ENCODE measurements at places on chromosomes 7 and 10.

- no peak for DNase-seq
Observed at GRCh38 chr7:71220210-71220695, 88.3 kb downstream of the GALNT17 start.

DNA sequence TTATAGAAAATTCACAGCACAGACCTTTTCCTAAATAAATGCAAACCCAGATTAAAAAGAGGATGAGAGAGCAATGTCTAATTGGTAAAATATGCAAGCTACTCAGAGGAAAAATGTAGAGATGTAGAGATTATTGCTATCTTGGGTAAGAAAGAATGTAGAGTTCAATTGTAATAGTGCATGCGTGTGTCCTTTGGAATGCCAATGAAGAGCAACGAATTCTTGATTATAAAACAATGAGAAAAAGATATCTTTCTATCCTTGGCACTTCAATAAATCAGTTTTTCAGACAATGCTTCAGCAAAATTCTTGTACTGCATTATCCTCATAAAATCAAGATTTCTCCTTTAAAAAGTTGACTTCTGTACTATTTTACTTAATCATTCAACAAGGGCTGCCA lies 50.9 kb downstream of the SEMA3D start:
- DNase-seq: no peak

DNA sequence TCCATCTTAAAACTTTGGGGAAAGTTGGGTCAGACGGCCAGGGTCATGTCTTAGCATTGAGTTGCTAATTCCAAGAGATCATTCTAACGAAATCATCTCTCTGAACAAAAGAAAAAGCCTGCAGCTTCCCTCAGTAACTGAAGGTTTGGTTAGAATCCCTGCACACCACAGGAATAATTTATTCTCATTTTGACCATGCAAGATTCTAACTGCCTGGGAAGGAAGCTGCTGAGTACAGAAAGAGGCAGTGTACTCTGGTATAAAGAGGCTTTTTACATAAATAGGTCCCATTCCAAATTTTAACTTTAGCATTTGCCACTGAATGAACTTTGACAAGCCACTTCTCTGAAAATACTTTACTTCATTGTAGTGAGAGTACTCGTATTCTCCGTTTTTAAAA lies 76.9 kb upstream of the RSBN1L start:
- no peak for DNase-seq

DNA sequence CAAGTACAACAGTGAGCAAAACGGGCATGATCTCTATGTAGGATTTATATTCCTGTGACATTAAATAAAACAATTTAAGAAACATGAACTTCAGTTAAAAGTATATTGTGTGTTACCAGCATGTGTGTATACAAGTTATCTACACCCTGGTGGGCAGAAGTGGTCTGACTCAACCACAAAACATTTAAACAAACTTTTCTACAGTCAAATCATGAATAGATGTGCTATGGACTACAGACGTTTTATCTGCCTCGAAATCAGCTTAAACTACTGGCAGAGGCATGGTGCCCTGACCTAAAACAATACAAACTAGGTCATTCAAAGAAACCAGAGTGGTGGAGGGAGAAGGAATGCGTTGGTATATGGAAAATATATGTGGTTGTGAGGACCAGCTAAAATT lies 3.6 kb downstream of the ARL3 start:
- DNase-seq: no peak

- no peak for DNase-seq
Observed at GRCh38 chr7:1318661-1319060, 86.0 kb downstream of the UNCX start.

DNA sequence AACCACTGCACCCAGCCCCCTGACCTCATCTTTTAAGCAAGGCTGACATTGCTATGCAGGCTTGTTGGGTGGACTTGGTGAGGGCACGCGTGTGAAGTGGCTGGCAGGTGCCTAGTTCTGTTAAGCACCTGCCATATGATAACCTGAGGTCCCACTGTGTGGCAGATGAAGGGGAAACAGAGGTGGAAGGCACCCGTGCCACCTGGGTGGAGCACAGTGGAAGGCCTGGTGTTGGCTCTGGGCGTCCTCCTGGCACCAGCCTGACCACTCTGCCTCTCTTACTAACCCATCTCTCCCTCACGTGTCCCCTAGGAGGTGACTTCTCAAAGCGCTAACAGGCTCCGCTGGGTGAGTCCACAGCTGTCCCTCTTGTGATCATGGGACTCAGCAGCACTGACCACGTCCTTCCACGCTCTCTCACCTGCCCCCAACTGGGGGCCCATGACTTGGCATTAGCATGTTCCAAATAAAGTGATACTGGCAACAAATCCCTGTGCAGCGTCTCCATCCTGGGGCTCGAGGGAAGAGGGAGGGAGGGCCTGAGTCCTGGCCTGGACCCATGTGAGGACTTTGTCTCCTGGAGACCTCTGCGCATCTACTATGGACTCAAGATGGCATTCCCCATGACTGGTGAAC lies 4.6 kb upstream of the ZNF862 start:
- no peak for DNase-seq

GRCh38 chr10:118017071-118017740 lies 29.5 kb downstream of the RAB11FIP2 start:
- no peak for DNase-seq

DNA sequence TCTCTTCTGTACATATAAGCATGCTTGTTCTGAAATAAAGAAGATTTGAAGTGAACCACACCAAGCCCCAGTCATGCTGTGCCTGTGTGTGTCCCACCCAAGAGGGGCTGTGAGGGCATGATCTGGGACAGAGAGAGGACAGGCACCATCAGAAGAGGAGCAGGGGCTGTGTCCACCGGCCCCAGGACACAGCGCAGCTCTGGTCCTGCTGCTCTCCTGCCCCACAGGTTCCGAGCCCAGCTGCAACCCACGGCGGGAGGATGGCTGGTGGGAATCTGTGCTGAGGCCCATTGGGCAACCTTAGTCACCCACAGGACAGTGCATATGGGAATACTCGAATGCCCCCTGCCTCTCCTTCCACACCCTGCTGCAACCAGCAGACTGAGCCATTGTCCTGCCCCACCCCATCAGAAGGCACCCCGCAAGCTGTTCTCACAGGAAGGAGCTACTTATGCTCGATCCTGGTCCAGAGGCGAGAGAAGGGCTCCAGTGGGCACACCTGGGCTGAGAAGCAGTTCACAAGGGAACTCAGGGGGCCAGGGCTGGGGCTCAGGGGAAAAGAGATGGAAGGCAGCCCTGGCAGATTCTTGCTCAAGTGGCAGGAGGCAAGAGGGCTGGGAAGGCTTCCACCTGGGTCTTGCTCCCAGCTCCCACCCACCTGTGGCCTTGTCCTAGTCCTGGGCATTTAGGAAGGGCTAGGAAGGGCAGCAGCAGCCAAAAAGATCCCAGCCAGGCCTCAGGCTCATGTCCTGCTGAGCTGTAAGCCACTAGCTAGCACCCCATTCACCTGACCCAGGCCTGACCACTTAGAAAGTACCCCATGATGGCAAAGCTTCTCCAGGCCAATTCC lies 31.9 kb downstream of the LDB3 start:
- no peak for DNase-seq

- DNase-seq: no peak
Observed at GRCh38 chr7:93958216-93958615, 36.7 kb downstream of the GNG11 start.

GRCh38 chr10:128147064-128147463 lies 20.8 kb upstream of the MKI67 start:
- no peak for DNase-seq

DNA sequence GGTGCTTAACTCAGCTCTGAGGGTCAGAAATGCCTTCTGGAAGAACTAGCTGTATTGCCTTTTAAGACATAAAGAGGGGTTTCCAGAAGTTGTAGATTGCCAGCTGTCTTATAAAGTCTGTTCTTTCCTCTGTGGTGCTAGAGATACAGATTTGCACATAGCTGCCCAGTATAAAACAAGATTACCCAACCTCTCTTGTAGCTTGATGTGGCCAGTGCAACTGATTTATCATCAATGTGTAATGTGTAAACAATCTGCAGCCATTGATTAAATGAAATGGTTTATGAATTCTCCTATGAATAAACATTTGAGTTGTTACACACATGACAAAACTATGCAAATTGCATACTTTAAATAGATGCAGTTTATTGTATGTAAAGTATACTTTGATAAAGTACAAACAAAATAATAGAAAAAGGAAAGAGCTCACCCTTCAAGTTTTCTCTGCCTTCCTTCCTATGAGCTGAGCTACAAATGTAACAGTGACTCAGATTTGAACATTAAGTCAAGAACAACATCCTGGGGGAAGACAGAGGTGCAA lies 195.2 kb downstream of the TMEM26 start:
- no peak for DNase-seq

DNA sequence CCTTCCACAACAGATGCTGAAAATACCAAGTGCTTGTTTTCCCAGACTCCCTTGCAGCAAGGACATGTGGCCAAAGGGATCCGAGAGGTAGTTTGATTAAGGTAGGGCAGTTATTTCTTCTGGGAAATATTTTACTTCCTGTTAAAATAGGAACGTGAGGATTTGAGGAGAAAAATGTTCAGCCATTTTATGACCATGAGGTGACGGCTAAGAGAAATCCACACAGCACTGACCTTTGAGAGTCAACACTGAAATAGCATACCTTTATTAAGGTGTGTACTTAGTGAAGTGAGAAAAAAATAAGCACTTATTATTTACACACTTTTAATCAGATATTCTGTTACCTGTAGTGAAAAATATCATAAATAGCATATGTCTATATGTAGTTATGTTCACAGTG lies 133.9 kb downstream of the PPP1R3A start:
- no peak for DNase-seq

DNA sequence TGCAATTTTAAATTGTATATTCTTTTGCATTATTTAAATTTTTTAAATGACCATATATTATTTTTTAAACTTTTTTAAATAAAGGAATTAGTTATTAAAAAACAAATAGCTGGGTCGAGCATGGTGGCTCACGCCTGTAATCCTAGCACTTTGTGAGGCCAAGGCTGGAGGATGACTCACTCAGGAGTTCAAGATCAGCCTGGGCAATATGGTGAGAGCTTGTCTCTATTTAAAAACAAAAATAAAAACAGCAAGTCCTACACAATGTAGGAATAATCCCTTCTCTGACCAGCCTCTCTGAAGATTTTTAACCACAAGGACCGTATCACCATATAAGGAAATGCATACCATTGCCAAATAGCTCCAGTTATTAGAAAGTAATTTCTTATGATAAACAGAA lies 19.6 kb downstream of the NOC3L start:
- DNase-seq: no peak

- no peak for DNase-seq
Observed at GRCh38 chr7:46513447-46513848, 592.4 kb upstream of the IGFBP3 start.

All from iPS DF 19.7 (cell line).